ENCODE measurements at places on chromosomes 5 and 9. TPM values are rescaled to one million over a fixed set of nuclear protein-coding genes. Genes with fewer than 3 reads are reported as not detected.

DNA sequence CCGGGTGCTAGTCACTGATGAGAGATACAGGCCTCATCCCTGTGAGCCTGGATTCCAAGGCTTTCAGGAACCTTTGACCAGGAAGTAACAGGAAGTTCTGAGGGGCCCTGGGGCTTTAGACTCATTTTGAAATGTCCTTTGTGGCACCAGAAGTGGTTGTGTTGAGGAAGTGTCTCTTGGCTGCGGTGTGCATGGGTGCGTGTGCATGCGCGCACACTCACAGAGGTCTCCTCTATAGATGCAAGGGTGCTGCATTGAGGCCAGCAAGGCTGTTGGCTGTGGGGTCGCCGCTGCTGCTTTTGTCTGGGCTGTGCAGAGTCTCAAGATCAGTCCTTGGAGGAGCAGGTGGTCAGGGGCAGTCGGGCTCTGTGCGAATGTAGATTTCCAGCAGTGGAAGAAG is 7.6 kb downstream of the RAB24 start:
- DNase-seq = no peak

DNA sequence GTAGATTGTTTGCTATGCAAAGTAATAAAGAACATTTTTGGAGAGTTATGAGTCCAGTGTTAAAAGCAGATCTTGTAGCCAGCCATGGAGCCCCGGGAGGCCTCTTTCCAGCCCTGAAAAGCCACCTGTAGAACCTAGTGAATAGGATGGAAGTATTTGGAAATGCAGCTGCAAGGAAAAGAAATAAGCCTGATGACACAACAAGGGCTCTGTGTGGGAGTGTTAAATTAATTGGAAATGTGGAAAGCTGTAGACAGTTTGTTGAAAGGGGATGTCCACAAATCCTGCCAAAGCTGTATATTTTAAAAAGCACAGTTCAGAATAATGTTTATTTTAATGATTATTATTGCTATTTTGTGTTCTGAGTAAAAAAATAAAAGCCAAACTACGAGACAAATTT is 152.5 kb upstream of the GHR start:
- DNase-seq = no peak

GRCh38 chr9:121133104-121133816 is 58.5 kb downstream of the CNTRL start:
- no peak for DNase-seq

- DNase-seq = no peak
These were observed 190.6 kb downstream of the MAT2B start for GRCh38 chr5:163695830-163696578.

DNA sequence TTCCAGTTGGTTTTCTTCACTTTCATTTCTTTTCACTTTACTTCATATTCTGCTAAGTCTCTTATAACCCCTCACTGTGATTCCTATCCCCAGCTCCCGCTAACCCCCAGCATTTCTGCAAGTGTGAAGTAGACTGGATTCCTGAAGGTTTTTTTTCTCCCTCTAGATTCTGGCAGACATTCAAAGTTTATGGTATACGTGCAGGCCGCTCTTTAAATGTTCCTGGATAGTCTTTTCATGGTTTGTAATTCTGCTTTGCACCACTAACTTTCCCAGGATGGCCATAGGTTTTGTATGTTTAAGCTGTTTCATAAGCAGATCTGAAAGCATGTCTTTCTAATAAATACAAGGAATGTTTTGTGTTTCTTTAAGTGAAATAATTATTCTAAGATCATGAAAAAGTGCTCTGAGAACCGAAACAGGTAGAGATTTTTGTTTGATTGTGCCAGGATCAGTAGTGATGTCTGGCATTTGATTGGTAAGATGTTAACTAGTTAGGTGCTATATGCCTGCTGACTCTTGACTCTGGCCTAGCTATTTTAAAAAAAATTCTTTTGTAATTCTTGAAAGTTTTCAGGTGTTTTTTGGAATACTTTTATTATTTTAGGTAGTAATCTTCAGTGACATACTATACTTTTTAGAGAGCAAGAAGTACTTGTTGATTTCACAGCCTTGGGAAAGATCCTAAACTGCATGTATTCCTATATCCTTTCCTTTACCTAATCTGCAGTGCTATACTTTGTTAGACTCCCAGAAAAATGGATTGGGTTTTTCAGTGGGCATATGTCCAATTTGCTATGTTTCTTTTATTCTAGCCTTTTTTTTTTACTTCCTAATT is 29.7 kb downstream of the CNOT6 start:
- DNase-seq = no peak

DNA sequence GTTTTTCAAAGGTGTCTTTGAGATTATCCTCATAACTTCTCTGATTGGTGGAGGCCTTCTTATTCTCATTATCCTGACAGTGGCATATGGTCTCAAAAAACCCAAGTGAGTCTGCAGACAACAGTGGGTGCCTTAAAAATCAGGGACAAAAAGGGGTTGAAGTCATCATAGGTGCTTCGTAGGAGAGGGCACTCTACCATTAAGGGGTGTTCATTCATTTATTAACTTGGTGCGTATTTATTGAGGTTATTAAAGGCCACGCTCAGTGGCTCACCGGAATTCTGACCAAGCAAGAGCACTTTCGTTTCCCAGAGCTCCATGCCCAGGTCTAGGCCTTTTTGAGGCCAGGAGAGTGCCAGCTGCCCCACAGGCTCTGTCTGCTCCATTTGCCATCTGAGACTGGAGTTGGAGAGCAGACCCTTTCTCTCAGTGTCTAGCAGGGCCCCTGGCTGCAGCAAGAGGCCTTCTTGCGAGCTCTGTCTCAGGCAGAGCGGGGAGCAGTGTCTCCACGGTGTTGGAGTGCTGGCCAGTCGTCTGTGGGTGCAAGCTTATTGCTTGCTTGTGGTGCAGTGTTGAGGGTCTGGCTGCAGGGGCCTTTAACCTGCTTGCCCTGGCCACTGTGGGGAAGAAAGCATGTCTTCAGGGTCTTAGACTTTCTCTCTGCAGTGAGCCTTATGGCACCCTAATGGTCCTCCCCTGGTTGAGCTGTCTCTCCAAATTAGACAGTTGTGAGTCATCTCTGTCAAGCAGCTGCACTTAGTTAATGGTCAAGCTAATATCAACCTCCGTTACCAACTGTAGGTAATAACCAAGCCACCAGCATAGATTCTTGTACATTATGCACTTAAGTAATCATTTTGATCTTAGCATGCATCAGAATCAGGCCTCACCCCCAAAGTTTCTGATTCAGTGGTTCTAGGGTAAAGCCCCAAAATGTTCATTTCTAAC is 62.6 kb downstream of the IL31RA start:
- no peak for DNase-seq

GRCh38 chr5:142947427-142947709 is 177.2 kb downstream of the ARHGAP26 start:
- DNase-seq = no peak

DNA sequence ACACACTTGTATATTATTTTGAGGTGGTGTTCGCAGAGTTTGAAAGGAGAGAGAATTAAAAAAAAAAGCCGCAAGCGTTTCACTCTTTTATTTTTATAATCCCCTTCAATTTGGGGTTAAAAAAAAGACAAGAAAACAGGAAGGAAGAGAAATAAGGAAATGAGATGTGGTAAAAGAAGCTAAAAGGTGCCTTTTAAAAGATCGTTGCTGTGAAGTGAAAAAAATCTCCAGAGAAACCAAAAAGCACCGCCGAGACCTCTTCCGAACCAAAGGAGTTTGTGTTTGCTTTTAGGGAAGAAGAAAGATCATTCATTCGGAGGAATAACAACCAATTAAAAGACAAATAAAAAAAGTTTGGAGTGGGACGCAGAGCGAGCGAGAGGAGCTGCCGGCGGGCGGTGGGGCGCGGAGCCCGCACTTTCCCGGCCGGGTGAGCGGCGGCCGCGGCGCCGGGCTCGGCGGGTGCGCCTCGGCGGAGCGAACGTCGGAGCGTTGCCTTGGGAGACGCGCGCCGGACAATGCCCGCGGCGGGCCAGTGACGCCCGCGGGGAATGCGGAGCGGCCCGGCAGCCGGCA is 355 bp downstream of the TLE4 start:
- no peak for DNase-seq

- DNase-seq = no peak
These were observed 292.5 kb downstream of the PARP8 start for GRCh38 chr5:50958852-50959457.

DNA sequence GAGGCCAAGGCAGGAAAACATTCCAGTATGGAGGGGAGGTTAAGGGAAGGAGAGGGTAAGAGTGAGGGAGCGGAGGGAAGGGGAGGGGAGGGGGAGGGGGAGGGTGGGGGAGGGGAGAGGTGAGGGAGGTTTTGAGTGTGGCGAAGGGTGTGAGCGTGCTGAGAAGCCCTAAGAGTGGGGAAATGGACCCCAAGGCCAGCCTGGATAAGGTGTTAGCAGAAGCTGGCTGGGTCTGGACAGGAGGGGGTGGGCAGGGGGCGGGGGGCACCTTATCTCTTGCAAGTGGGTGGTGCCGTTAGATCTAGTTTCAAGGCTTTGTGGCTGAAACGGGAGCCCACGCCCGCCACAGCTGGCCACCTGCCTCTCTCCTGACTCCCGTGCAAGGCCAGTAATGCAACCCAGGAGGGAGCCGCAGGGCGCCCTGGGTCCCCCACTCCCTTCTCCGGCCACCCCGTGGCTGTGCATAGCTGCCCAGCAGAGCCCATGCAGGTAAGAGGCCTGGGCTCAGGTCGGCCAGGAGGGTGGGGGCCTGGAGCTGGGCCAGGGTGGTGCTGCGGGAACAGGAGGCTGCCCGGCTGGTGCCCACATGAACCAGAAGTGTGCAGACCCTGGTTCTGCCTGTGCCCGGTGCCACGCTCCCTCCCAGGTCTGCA is 677 bp downstream of the RNF224 start:
- no peak for DNase-seq

DNA sequence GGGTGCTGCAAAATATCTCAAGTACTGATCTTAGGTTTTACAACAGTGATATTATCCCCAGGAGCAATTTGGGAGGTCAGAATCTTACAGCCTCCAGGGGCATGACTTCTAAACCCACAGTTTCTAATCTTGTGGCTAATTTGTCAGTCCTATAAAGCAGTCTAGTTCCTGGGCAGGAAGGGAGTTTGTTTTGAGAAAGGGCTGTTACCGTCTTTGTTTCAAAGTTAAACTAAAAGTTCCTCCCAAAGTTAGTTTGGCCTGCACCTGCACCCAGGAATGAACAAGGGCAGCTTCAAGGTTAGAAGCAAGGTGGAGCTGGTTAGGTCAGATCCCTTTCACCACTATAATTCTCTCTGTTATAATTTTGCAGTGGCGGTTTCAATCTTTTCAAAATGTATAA is 81.7 kb downstream of the SFXN1 start:
- DNase-seq = no peak

DNA sequence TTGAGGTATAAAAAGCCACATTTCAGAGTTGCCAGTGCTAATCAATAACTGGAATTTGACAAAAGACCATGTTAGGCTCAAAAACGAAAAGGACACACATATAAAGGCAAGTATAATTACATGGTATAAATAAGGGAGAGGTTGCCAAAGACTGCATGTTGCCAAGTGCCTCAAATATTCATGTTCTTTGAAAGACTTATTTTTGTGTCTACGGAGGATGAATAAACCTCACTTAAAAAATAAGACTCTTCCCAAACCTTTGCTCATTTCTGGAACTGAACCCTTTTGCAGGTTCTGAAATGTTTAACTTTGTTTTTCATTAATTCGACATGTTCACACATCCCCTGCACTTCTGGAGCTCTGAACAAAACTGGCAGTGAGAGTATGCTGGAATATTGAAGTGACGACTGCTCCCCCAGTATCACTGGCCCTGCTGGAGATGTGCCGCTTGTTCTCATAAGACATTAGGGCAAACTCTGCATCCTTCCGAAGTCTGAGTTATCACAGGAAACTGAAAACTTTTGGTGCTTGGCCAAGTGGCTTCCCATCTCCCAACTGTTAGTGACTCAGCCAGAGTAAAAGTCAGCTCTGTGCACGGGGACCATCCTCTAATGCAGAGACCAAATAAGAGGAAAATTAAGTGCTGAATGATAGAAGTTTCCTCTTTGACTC is 336.8 kb downstream of the GLIS3 start:
- DNase-seq = no peak

DNA sequence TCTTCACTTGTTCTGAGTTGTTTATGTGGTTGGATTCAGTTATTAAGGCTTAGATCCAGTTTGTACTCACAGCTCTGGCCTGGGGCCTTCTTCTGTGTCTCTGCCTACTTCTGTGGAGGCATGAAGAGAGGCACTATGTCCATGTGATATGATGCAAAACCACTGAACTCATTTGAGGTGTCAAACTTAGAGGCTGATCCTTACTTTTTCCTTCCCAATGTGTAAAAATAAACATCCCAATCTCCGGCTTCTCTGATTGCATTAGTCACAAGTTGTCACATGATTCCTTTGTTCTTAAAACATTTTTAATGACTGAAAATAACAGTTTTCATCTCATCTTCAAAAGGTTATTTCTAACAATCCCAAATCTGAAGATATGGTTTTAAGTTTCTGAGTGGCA is 276.0 kb upstream of the RGMB start:
- DNase-seq = no peak

GRCh38 chr5:17185773-17186172 is 31.7 kb upstream of the BASP1 start:
- no peak for DNase-seq

- DNase-seq = no peak
These were observed 224.6 kb downstream of the PLK2 start for GRCh38 chr5:58235299-58235698.

DNA sequence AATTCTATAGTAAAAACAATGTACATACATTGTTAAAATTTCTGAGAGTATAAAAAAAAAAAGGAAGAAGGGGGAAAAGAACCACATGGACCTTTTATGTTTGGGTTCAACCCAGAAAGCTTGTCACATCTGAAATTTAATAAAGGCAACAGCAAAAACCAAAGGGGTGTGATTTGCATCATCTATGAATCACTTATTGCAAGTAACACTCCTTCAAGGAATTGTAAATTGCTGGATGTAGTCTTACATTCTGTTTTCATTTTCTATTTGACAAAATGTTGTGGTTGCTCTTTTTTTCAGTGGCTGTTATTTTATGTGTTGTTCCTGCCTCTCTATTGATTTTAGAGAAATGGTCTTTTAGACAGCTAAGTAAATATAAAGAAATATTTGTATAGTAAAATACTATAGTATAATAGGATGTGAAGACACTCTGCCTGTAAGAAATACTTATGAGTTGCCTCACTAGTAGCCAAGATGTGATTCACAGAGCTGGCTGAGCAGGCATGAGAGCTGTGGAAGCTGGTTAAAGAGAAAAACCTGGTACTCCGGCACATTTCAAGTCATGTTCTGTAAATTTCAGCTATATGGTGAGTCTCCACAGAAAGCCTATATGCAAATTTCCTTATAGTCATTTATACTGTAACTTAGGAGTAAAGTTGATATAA is 131.1 kb upstream of the CNTLN start:
- no peak for DNase-seq

The SLC36A3 gene
- not detected for total RNA-seq

The GPBP1 gene
- total RNA-seq = 62.6 TPM

The TJP2 gene
- 68.3 TPM for total RNA-seq

The UBTD2 gene
- 22.8 TPM for total RNA-seq

The NR2F1 gene
- total RNA-seq = 97.2 TPM

The CLPTM1L gene
- total RNA-seq = 40.0 TPM

The GDA gene
- total RNA-seq = not detected

The NUTM2F gene
- total RNA-seq = not detected

The ZBED3 gene
- 9.1 TPM for total RNA-seq

The FAT2 gene
- 74.9 TPM for total RNA-seq

The PTGS1 gene
- 12.0 TPM for total RNA-seq

The BARHL1 gene
- not detected for total RNA-seq

The FABP6 gene
- total RNA-seq = 2.9 TPM
